ENCODE measurements at places on chromosomes 12 and 14.

DNA sequence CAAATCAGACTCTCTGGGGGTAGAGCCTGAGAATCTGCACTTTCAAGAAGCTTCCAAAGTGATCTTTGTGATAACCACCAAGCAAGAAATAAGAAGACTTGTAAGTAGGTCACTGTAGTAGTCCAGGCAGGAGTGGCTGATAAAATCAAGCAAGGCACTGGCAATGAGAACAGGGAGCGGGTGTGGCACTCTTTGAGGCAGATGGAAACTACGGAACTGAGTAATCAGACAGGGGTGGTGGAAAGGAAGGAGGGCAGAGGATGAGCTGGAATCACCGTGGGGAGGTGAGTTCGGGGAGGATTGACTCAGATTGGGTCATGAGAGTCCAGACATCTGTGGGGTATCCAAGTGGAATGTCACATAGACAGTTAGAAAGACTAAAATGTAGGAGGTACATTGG lies 44.4 kb upstream of the PLXNC1 start:
- DNase-seq = no peak

DNA sequence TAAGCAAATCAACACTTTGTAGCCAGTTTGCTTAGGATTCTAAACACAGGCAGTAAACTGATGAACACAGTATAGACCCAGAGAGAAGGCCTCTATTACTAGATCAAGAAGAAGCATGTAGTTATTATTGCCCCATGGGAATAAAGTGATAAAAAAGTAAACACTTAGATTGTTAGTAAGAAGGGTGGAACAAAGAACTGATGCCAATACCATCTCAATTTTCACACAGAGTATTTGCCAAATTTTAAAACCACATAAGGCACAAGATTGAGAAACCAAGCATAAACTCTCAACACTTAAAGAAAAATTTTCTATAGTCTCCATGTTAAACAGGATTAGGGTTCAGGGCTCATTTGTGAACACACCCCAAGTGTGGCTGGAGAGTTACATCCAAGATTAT lies 77.0 kb upstream of the SYT1 start:
- no peak for DNase-seq

DNA sequence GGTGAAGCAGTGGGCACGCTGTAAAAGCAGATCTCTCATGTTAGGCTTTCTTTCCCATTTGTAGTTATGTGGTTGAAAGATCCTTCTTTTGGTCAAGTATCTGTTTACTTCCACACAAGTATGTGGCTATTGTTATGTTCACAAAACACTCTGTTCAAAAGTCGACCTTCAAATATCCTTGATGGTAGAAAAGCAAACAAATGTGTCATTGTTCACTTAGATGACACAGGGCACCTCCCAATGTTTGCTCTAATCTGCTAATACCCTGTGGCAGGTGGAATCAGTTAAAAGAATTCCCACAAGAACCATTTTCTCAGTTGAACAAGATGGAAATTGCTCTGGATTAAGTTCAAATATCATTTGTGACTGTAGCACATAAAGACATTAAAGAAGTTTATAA lies 43.6 kb upstream of the NAA30 start:
- no peak for DNase-seq

- DNase-seq = no peak
These were observed 14.3 kb downstream of the EXOC3L4 start for GRCh38 chr14:103108749-103109207.

GRCh38 chr12:51662728-51663154 lies 71.7 kb downstream of the SCN8A start:
- DNase-seq = no peak

GRCh38 chr14:61997161-61997560 lies 234.9 kb downstream of the SNAPC1 start:
- no peak for DNase-seq

DNA sequence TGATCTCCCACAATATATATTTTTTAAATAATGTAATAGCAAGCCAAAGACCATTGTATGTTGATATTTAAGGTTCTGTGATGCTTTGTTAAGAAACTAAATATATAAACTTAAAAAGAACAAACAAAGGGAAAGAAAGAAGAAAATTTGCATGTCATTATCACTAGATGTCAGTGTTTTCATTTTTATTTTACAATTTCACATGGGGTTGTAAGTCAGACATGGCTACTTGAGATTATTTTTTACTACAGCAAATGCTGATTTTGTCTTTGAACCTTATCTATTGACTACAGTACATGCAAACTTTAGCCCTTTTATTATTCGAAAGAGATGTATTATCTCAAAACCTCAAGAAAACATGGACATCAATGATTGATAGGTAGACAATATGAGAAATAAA lies 36.1 kb downstream of the SLCO1C1 start:
- DNase-seq = no peak

DNA sequence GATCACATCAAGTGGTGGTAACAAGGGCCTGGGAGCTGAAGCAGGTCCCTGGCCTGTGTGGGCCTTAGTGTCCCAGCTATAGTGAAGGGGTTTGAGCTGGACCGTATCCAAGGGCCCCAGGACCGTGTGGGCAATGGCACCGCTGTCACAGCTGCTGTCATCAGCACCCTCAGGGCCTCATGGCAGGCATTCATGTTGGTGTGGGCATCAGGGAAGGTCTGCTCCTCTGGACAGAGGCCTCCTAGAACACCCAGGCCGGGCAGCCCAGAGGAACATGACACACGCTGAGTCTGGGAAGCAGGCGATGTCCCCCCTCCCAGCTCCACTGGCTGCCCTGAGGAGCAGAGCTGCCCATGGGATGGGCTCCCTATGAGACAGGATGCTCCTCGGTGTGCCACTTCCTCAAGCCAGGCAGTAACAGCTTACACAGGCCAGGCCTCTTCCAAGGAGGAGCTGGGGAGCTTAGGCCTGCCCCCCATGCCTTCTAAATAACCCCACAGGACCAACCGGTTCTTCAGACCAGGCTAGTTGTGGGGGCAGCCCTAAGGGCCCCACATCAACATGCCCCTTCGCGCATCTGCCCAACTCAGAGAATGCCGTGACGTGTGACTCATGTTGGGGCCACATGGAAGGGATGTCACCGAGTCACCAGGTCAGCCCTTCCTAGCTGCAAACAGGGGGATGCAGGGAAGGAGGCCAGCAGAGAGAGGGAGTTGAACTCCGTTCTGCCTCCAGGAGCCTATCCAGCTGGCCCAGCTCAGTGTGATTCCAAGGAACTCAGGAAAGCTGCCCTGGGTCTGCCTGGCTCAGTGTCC lies 80.4 kb downstream of the PITPNM2 start:
- no peak for DNase-seq

DNA sequence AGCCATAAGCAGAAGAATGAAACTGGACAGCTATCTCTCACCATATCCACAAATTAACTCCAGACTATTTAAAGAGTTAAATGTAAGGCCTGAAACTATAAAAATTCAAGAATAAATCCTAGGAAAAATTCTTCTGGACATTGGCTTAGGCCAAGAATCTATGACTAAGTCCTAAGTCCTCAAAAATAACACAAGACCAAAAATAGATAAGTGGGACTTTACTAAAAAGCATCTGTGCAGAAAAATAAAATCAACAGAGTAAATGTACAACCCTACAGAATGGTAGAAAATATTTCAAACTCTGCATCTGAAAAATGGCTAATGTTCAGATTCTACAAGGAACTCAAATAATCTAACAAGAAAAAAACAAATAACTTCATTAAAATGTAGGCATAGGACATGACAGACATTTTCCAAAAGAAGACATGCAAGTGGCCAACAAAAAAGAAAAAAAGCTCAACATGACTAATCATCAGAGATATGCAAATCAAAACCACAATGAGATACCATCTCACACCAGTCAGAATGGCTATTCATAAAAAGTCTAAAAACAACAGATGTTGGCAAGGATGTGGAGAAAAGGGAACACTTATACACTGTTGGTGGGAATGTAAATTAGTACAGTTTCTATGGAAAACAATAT lies 61.0 kb upstream of the PPFIA2 start:
- DNase-seq = no peak

DNA sequence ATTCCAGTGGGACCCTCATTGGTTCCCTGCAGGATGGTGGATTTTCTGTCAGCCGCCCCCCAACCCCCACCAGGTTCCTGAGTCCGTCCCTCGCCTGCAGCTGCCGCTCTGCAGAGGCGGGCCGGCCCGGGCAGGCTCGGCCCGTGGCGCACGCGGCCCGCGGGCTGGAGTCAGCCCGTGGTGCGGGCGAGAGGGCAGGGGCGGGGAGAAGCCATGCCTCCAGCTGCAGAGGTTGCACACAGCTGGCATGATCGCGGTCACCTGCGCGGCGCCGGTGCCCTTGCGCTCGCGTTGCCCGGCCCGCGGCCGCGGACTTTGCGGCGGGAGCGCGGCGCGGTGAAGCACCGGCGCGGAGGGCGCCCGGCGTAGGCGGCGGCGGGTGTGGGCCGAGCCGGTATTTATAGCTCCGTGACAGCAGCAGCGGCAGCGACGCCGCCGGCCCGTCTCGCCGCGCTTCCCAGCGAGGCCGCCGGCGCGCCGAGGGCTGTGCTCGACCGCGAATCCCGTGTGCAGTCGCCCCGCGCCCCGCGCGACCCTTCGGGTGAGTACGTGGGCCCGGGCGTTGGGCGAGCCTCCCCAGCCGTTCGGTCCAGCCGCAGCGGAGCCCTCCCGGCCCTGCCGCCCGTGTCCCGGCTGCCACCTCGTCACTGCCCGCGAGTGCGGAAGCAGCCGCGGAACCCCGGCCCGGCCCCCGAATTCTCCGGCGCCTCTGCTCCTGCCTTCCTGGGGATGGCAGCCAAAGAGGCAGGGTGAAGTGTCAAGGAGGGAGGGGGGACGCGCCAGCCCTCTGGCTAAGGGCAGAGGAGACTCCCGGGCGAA lies at the start of gene TMEM117:
TMEM117 (plus strand) TSS at position 426 of the 819 bp plus-strand sequence.
- DNase-seq = no peak
